Activated T-cell treated with anti-CD3 and anti-CD28 coated beads, Interleukin-2, amount 50 U/mL, for 72 hours (primary cell): ENCODE measurements at places on chromosomes 3 and 15. TPM values are rescaled to one million over a fixed set of nuclear protein-coding genes. Genes with fewer than 3 reads are reported as not detected.

GRCh38 chr3:4824926-4825325, 154.3 kb upstream of the BHLHE40 start:
- no peak for DNase-seq

The ZNF620 gene
- 5.8 TPM for total RNA-seq

- DNase-seq, result no peak
Observed at GRCh38 chr15:69319384-69320375, 21.0 kb downstream of the PAQR5 start.

GRCh38 chr3:48826451-48826850, 21.2 kb downstream of the PRKAR2A start:
- DNase-seq, result no peak

The GP5 gene
- 1.6 TPM for total RNA-seq

DNA sequence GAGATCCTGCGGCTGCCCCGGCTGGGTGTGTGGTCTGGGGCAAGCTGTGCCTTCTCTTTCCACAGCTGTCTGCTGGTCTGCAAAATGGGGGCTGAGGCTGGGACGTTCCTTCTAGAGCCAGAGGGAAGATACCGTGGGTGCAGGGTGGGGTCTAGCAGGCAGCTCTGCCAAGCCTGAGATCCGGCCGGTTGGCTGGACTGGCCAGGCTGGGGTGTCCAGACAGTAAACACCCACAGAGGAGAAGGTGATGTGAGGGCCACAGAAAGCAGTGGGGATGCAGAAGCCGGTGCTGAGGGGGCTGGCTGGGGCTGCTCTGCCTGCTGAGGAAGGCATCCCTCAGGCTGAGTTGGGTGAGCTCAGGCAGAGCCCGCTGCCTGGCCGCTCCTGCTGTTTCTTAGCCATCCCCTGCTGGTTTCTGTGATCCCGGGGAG, 46.1 kb downstream of the FBLN2 start:
- no peak for DNase-seq

- DNase-seq, result no peak
Observed at GRCh38 chr3:15941958-15942357, 144.2 kb upstream of the ANKRD28 start.

DNA sequence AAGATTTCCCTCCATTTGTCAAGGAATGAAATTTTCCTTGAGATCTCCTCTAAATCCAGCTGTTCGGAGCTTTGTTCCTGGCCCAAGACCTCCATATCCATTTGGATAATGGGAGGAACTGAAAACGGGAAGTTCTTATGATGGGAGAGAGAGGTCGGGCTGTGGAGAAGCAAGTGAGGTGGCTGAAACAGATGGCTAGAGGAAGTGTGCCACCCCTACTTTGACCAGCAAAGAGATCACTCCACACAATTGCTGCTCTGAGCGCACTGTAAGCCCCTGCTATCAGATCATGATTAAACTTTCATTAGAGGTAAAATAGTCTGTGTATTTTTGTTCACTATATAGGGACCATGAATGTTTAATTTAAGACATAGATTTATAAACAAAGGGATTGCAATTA, at the start of gene MINDY4B:
MINDY4B (minus strand) TSS at position 101 of the 400 bp plus-strand sequence; CDS start at position 101, 0 bp downstream.
- DNase-seq, result no peak

DNA sequence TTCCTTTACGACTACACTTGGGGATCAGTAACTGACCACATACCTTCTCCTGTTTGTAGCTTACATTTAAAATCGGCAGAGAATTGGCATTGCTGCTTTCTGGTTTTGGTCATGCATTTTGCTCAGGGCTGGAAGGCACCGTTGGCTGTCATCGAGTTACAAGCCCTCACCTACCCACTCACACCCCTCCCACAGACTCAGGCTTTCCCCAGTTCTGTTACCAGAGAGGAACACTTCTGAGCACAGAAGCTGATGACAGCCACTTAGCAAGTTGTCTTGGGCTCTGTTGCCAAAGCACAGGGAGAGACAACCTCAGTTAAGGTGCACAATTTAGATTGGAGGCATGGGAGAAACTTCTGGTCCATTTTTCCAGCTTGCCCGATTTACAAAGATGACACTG, 204.8 kb upstream of the TOPAZ1 start:
- no peak for DNase-seq

GRCh38 chr15:51190424-51191068, 95.8 kb upstream of the TNFAIP8L3 start:
- no peak for DNase-seq

DNA sequence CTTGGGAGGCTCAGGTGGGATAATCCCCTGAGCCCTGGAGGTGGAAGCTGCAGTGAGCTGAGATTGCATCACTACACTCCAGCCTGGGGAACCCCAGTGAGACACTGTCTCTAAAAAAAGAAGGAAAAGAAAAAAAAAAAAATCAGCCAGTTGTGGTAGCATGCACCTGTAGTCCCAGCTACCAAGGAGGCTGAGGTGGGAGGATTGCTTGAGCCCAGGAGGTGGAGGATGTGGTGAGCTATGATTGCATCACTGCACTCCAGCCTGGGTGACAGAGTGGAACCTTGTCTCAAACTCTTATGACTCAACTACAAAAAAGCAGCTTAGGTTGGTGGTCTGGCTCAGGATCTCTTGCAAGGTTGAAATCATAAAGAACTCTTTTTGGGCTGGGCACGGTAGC, 19.3 kb upstream of the GPX1 start:
- DNase-seq, result peak; percentile 81

The UNC13C gene
- total RNA-seq, result not detected

The ZPLD1 gene
- total RNA-seq, result 0.32 TPM

The MYRIP gene
- not detected for total RNA-seq

GRCh38 chr3:107992976-107993684, 97.7 kb downstream of the CD47 start:
- no peak for DNase-seq

- DNase-seq, result peak; percentile 3
Observed at GRCh38 chr15:44193651-44194322, 1.3 kb downstream of the FRMD5 start.

DNA sequence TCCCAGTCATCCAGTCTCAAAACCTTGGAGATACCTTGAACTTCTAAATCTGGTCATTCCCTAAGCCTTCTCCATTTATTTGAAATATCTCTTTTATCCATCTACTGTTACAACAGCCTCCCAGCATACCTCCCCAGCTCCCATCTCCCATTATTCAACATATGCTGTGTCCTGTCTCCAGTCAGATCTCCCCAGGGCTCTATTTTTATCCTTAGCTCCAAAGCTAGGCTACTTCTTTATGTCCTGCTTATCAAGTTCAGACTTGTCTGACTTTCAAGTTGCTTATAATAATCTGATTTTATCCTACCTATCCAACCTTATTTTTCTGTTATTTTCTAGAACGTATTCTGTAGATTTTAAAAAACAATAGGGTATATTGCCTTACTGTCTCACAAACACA, 44.2 kb downstream of the IQGAP1 start:
- DNase-seq, result no peak

The DISP2 gene
- total RNA-seq, result 0.34 TPM

DNA sequence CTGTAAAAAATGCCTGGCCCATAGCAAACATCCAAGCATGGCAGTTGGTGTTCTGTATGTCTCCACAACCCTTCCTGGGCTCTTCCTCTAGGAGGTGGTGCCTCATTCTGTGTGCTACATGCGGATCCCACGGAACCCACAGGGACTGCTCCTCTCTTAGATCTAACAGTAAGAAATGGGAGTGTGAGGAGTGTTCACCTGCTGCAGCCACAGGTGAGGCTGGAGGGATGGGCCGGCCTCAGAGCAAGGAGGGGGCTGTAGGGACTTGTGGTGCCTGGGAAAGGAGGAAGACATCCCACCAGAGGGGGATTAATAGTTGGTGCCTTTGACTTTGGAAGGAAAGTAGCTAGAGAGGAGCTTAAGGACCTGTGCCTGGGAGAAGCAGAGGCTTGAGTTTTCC, 22.2 kb downstream of the SEMA3G start:
- no peak for DNase-seq

- no peak for DNase-seq
Observed at GRCh38 chr3:43926055-43926454, 235.3 kb downstream of the ABHD5 start.

DNA sequence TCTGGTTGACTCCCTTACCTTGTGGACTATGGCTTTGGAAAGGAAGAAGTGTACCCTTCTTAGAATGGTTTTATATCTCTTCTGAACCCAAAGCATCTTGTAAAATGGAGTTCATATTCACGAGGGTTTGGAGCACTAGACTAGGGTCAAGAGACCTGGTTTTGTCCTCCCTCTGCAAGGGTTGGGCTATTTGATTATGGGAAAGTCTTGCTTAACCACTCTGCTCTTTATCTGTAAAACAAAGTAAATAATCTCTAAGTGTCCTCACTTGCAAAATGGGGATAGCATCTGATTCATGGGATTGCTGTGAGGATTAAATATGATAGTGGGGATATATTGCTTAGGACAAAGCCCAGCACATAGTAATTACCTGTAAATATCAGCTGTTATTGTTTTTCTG, 17.9 kb upstream of the SLC2A2 start:
- DNase-seq, result no peak

DNA sequence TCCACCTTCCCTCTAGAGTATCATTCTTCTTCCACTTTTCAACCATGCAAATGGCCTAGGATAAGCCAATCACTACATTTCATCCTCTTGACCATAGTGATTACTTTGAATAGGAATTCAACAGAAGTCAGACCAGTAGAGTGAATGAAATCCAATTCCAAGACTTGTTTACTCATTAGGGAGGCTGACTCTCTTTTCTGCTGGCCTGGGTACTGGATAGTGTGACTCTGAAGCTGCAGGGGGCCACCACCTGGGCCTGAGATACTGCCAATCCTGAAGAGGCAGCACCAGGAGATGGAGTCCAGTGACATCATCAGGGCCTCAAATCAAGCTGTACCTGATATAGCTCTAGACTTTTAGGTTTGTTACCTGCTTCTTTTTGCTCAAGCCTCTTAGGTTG, 7.0 kb upstream of the FSTL1 start:
- no peak for DNase-seq

- DNase-seq, result peak; percentile 70
Observed at GRCh38 chr3:191328962-191329653, at the start of gene CCDC50. Gene CCDC50 (plus strand): TSS chr3:191329394. CDS start chr3:191329675, 281 bp downstream.

GRCh38 chr3:179174898-179175297, 26.7 kb downstream of the PIK3CA start:
- DNase-seq, result no peak

GRCh38 chr3:80424951-80425350, 657.2 kb upstream of the ROBO1 start:
- DNase-seq, result no peak

The CATSPER2 gene
- 6.9 TPM for total RNA-seq
